Naive thymus-derived CD4-positive, alpha-beta T cell (primary cell): ENCODE measurements at places on chromosomes 7 and 10.

DNA sequence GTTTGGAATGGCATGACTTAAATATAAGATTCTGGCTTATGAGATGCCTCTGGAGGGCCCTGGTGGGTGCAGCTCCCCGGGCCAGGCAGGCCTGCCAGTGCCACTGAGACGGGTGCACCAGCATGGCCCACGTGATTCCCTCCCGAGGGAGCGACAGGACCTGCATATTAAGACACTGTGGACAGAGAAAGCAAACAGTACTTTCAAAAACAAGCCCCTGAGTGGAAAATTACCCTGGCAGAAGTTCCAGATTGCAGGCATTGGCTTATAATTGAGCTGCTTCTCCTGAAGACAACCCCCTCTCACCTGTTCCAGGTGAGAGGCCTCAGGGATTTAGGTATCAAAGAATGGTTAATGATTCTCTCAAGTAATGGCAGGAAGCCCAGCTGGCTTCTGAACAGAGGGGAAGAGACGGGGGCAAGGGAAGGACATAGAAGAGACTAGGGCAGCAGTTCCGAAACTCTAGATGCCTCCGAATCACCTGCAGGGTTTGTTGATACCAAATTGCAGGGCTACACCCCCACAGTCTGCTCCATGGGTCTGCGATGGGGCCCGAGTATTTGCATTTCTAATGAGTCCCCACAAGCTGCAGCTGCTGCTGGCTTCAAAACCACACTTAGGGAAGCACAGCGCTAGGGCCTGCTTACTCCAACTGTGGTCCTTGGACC lies 66.0 kb upstream of the DOCK1 start:
- H3K27me3 ChIP-seq, result no peaks in the 10 kb centered on the region
- DNase-seq, result no peak
- no peaks in the 10 kb centered on the region for H3K36me3 ChIP-seq

- H3K27ac ChIP-seq, result no peak overlapping the region
- no peak overlapping the region for H3K4me3 ChIP-seq
- peaks cover 4% of the 10 kb centered on the region for H3K4me1 ChIP-seq
- no peaks in the 10 kb centered on the region for H3K36me3 ChIP-seq
Measured at GRCh38 chr10:124384172-124384571, 34.6 kb downstream of the OAT start.

DNA sequence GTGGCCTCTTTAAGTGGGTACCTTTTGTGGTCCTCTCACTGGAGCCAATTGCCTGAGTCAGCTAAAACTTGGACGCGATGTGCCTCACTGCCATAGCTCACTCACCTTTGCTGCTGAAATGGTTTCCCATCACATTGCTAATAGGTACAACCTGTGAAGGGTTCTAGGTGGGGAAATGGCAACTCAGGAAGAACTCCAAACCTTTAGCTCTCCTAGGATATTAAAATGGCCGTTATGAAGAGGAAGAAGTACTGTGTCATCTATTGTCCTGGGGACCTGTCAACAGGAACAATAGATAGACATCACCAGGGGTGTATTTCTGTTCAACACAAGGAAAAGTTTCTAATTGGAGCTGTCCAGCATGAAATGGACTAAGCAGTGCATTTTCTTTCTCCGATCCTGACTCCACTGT lies 1.2 kb upstream of the ZNF655 start:
- peak overlapping the region; percentile 99 for H3K27ac ChIP-seq
- peaks cover 10% of the 10 kb centered on the region for H3K36me3 ChIP-seq
- peak overlapping the region; percentile 85 for H3K4me3 ChIP-seq
- H3K27me3 ChIP-seq, result no peaks in the 10 kb centered on the region

- H3K4me1 ChIP-seq, result no peaks in the 10 kb centered on the region
- H3K4me3 ChIP-seq, result no peak overlapping the region
- no peaks in the 10 kb centered on the region for H3K27me3 ChIP-seq
- no peak overlapping the region for H3K27ac ChIP-seq
Measured at GRCh38 chr7:10950494-10950893, 23.2 kb upstream of the PHF14 start.

DNA sequence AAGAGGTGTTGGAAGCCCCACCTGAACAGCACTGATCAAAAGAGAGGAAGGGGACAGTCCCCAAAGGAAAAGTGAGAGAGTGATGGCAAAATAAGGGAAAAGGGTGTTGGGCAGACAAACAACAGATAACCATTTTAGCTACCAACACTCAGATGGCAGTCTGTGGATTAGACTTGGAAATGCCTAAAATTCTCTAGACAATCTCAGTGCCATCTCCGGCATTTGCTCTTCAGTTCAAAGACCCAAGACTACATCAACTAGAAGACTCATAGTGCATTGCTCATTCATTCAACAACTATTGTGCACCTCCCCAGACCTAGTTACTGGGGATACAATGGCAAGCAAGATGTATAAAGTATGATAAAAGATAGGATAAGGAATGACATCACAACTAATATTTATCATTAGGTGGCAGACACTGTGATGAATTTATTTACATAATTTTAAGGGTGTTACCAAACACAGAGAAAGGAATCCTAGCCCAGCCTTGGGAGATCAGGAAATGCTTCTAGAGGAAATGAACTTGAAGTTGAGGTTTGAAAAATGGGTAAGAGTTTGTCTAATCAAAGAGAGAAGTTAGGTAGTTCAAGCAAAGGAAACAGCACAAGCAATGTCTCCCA lies 109.3 kb upstream of the ARID5B start:
- DNase-seq, result no peak
- H3K27me3 ChIP-seq, result no peaks in the 10 kb centered on the region
- H3K4me1 ChIP-seq, result no peaks in the 10 kb centered on the region
- H3K4me3 ChIP-seq, result no peak overlapping the region

DNA sequence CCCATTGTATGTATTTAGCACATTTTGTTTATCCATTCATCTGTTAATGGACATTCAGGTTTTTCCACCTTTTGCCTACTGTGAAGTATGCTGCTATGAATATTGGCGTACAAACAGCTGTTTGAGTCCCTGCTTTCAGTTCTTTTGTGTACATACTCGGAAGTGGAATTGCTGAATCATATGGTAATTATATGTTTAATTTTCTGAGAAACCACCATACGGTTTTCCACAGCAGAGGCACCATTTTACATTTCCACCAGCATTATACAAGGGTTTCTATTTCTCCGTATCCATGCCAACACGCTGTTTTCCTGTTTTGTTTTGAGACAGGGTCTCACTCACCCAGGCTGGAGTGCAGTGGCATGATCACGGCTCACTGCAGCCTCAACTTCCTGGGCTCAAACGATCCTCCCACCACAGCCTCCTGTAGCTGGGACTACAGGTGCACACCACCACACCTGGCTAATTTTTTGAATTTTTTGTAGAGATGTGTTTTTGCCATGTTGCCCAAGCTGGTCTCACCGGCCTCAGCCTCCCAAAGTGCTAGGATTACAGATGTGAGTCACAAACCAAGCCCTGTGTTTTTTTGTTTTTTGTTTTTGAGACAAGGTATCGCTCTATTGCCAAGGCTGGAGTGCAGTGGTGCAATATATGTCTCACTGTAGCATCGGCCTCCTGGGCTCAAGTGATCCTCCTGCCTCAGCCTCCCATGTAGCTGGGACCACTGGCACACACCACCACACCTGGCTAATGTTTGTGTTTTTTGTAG lies 22.1 kb upstream of the FBXW4 start:
- H3K27me3 ChIP-seq, result no peaks in the 10 kb centered on the region
- H3K4me3 ChIP-seq, result no peak overlapping the region
- H3K27ac ChIP-seq, result no peak overlapping the region
- H3K36me3 ChIP-seq, result no peaks in the 10 kb centered on the region

- no peak for DNase-seq
- H3K4me1 ChIP-seq, result no peaks in the 10 kb centered on the region
- H3K4me3 ChIP-seq, result no peak overlapping the region
- H3K36me3 ChIP-seq, result no peaks in the 10 kb centered on the region
- H3K27ac ChIP-seq, result no peak overlapping the region
- no peaks in the 10 kb centered on the region for H3K27me3 ChIP-seq
Measured at GRCh38 chr7:70808876-70809275, 323.1 kb upstream of the GALNT17 start.

- H3K4me1 ChIP-seq, result no peaks in the 10 kb centered on the region
- H3K27ac ChIP-seq, result no peak overlapping the region
- H3K27me3 ChIP-seq, result no peaks in the 10 kb centered on the region
- H3K36me3 ChIP-seq, result no peaks in the 10 kb centered on the region
- no peak overlapping the region for H3K4me3 ChIP-seq
Measured at GRCh38 chr10:112899391-112900065, 50.5 kb upstream of the TCF7L2 start.
